ENCODE measurements at places on chromosomes 13 and 19.
A peak's percentile ranks its signal among the peaks of the same experiment; 100 is the strongest.

- no peak for DNase-seq
These were observed at the start of gene PEAK3 for GRCh38 chr19:2282062-2282861. Gene PEAK3 (minus strand): TSS chr19:2282175. CDS start chr19:2280931, 1,244 bp downstream.

- DNase-seq = no peak
These were observed 294.8 kb downstream of the FOXO1 start for GRCh38 chr13:40371531-40372125.

- DNase-seq = no peak
These were observed 69.4 kb upstream of the KLF12 start for GRCh38 chr13:74203576-74203975.

GRCh38 chr19:27955485-27956480 lies 1257.2 kb downstream of the UQCRFS1 start:
- peak; percentile 14 for DNase-seq

GRCh38 chr13:80499536-80500290 lies 158.8 kb upstream of the SPRY2 start:
- DNase-seq = no peak

DNA sequence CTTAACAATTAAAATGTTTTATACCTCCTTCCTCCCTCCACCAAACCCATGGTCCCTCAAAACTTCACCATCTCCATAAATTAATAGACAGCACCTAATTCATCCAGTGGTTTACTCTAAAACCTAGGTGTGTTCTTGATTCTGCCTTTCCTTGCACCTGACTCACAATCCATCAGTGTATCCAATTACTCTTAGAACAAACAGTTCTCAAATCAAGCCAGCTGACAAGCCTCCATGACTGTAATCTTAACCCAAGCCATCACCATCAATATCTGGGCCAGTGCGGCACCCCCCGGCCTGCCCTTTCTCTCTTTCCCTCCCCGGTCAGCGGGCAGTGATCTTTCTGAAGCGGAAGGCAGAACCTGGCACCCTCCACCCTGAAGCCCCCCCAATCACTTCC lies 75.6 kb downstream of the TNFRSF19 start:
- no peak for DNase-seq

DNA sequence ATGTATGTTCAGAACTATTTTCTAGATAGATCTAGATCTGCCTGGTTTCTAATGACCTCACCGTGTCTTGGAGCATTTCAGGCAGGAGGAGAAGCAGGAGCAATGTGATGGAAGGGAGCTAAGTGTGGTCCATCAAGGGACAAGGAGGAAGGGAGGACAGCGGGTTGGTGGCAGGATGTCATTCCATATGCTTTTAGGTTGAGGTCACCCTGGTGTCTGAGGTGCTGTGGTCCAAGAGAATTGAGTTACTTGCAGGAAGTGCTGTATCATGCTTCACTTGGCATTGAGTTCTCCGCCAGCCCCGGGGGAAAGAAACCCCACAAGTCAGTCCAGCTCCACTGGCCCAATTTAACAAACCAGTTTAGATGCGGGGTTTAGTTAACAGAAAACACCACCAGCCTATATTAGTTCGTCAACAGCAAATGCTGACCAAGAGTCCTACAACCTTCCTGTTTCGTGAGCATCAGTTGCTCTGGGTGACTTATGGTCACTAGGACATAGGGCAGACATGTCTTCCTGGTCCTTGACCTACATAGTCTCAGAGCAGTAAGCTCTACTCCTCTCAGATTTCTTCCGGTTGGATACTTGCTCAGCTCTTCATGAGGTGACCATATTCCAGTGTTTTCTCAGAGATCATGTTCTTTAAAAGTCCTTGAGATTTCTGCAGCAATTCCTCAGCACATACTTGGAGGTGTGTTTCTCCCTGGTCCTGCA lies 79.4 kb downstream of the MBNL2 start:
- no peak for DNase-seq

GRCh38 chr13:101139081-101139480 lies 277.2 kb downstream of the NALCN start:
- no peak for DNase-seq

DNA sequence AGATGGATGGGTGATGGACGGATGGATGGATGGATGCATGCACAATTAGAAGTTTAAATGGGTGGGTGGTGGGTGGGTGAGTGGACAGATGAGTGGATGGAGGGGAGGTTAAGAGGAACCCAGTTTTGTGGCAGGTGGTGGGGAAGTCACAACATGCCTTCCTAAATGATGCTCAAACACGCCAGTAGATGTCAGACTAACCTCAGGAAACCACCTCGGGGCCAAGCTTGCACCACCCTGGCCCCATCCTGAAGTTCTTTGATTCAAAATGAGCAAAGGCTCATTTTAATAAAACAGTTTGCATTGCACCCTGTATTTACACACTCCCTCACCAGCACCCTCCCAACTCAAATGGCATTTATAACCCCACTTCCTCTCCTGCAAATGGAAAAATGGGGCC lies 91.4 kb upstream of the CACNA1A start:
- DNase-seq = peak; percentile 62

GRCh38 chr13:30078059-30078458 lies 227.6 kb upstream of the UBL3 start:
- DNase-seq = no peak

- DNase-seq = peak; percentile 97
These were observed 12.7 kb upstream of the HNRNPL start for GRCh38 chr19:38862321-38863059.

DNA sequence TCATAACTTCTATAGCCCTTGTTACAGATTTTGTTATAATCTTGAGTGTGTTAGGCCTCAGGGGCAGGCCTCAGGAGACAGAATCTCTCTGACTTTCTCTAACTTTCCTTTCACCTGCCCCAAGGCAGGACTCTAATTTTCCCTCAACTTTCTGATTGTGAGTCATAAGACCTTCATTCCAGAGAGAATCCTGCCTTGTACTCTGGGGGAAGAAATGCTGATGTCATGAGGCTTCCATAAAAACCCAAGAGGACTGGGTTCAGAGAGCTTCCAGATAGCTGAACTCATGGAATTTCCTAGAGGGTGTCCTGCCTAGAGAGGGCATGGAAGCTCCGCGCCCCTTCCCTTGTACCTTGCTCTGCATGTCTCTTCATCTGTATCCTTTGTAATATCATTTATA lies 5.3 kb upstream of the KBTBD6 start:
- no peak for DNase-seq

DNA sequence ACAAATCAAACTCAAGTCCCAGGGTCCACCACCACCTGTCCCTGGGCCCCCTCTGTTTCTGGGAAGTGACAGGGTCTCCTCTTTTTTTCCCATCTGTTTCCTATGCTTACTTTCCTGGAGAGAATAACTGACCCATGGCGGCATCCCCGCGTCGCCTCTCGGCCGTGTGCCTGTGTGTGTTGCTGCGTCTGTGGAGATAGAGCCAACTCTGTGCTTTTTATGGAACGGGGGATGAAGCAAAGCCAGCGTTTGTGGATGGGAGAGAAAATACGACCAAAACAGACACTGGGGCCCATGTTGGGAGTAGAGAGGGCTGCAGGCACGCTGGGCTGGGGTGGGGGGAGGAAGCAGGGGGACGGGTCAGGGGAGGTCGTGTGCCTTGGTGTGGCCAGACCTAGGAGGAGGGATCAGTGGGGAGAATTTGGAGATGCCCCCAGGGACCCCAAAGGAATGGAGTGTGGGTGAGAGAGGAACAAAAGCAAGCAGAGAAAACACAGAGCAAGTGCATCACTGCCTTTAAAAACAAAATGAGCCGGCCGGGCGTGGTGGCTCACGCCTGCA lies 16.6 kb downstream of the PLK5 start:
- peak; percentile 78 for DNase-seq

DNA sequence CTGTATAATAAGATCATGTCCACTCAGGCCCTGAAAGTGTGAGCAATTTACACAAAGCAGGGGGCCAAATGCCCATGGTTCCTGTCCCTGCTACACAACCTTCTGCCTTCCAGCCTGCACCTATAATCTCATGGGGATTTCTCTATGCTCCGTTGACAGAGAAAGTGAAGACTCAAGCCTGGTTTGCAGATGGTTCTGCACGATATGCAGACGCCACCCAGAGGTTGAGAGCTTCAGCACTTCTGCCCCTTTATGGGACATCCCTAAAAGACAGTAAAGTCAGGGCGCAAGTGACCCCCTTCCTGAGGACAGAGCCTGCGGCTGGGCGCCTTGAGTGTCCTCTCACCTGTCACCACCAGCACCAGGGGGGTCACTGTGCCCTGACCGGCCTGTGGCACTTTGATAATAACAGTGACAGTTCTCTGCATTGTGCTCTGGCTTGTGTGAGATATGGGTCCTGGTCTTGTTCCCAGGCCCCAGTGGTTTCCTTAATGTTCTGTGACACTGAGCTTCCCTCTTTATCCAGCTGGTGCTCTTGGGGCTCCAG lies 15.1 kb downstream of the LILRA5 start:
- no peak for DNase-seq

DNA sequence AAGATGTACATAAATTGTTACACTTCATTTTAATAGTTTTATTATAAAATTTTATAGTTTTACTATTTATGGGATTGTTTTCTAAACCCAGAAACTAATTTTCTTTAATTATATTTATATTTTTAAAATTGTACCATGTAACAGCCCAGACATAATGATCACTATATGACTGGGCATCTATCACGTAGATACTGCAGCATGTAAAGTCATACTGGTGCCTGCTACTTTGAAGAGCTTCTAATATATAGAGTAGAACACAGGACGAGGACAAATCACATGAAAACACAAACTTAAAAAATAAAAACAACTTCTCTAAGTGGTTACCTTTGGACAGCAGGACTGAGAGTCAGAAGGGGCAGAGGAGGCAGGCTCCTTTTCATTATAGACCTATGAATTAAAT lies 5.3 kb downstream of the ELF1 start:
- no peak for DNase-seq

DNA sequence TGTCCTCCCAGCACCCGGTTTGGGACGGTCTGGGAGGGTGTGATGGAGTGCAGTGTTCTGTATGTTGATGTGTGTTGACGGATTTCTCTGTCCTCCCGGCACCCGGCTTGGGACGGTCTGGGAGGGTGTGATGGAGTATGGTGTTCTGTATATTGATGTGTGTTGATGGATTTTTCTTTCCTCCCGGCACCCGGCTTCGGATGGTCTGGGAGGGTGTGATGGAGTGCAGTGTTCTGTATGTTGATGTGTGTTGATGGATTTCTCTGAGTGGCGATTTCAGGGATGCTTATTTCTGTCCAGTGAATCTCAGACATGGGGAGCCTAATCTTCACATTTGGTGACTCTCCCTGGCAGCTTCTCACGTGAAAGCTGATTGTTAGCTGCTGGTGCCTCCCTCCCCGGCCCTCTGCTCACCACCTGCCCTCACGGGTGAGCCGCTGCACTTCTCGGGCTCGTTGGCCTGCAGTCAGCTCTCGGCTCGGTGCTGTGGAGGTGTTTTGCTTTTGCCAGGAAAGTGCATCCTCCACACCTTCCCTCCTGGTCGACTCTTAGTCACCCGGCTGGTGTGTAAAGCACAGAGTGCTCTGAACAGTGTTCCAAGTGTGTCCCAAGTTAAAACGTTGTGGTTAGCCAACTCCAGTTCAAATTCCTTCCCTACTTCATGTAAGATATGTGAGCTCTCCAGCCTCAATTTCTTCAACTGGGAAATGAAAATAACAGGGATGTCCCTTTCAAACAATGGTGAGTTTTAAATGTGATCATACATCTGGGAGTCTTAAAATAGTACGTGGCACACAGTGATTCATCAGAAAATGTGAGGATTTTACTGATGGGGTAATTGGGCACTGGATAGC lies 54.6 kb downstream of the ATP11A start:
- no peak for DNase-seq

DNA sequence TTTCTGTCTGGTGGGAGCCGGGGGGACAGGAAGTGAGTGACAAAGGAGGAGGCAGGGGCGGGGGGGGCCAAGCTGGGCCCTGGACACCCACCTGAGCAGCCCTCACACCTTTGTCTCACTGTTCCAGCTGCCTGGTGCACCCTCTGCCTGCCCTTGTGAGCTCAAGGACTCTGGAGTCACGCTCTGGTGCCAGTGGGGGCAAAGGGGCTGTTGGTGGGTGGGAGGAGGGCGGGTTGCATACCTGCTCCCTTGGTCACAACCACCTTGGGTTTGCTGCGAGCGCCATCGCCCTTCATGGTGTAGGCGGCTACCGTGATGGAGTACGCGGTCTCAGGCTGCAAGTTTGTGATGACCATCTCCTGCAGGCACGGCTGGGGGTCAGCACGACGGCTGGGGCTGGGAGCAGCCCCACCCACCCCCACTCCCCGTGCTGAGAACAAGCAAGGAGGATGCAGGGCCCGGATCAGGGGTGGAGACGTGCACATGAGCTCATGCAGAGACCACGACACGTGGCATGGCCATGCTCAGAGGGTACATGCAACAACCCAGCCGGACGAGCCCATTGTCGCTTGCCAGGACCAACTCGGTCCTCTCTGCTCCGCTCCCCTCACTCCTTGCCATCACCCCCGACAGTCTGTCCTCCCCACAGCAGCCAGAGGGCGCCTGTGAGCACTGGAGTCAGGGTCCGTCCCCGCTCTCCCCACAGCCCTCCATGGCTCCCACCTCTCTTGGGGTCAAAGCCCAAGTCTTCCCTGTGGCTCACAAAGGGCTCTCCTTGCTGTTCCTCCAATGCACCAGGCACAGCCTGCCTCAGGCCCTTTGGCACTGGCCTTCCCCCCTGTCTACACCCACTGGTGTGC lies 114.9 kb downstream of the PTPRS start:
- DNase-seq = no peak

- DNase-seq = no peak
These were observed 3.9 kb upstream of the GPR183 start for GRCh38 chr13:99311137-99311536.

DNA sequence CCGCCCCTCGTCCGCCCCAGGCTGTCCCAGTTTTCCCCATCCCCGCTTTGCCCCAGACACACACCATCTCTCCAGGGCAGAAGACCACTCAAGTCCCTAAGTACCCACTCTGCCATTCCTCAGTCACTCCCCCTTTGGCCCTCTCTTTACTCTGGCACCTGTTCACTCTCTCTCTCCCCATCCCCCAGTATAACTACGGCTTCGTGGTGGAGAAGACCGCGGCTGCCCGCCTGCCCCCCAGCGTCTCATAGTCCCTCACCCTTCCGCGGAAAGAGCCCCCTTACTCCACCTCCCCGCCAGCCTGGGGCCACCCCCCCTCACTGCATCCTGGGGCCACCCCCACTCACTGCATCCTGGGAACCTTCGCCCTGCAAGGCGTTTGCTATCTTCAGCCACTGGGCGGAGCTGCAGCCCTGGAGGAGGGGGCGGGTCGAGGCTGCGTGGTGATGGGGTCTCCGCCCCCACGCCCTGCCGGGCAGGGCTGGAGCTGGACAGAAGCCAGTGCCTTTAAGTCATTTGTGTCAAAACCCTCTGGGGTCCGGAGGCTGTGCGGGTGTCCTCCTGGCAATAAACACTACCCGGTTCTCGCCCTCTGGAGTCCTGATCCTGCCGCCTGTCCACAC lies 5.0 kb downstream of the MVB12A start:
- peak; percentile 45 for DNase-seq

DNA sequence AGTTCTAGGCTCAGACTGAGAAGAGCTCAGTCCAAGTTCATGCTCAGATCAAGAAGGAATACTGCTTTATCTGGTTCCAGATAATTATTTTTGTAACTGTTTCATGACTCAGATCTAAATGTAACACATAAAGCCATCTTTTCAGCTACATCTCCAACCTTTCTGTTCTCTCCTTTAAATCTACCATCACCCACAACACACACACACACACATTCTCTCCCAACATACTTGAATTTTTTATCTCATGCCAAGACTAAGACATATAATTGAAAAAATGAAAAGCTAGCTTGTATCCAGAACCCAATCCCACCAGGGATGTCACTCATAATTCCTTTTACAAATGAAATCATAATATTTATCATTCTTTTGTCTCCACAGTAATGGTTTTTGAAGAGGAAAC lies 7.6 kb downstream of the KATNAL1 start:
- no peak for DNase-seq

GRCh38 chr19:7063764-7064418 lies 5.4 kb upstream of the MBD3L3 start:
- no peak for DNase-seq

GRCh38 chr19:57321116-57321515 lies 844 bp downstream of the ZNF543 start:
- no peak for DNase-seq
